ENCODE measurements at places on chromosomes 5 and 9.

DNA sequence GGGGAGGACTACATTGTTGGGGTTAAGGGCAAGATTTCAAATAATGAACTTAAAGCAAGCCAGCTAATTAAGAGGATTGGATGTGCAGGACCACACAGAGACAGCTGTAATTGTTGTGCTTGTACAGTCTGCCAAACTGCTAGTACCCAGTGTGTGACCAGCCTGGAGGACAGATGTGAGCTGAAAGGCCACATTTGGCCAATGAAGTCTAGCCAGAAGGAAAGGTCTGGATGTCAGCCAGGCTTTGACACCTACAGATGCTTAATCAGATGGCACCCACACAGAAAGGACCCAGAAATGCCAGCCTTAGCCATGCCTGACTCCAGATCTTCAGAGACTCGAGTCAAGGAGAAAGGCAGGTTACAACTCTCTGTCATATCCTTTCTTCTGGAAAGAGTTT, 491.1 kb downstream of the KIF4B start:
- no peak for DNase-seq

GRCh38 chr5:122089096-122090013, 11.3 kb upstream of the LOX start:
- no peak for DNase-seq

DNA sequence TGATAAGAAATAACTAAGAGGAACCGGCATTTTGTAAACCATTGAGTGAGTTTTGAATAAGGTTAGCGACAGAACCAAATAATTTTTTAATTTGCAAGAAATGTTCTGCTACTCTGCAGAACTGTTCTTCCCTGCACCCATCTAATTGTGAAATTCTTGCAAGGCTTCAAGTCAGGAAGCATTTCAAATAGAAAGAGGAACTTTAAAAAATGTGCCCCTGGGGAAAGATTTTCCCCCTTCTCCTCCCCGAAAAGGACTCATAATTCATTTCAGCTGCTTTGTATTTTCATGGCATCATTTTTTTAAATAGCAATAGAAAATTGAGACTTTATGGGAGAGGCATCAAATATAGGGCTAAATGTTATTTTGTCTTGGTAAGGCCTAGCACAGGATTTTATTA, 180.9 kb upstream of the ANKRD55 start:
- DNase-seq: no peak

DNA sequence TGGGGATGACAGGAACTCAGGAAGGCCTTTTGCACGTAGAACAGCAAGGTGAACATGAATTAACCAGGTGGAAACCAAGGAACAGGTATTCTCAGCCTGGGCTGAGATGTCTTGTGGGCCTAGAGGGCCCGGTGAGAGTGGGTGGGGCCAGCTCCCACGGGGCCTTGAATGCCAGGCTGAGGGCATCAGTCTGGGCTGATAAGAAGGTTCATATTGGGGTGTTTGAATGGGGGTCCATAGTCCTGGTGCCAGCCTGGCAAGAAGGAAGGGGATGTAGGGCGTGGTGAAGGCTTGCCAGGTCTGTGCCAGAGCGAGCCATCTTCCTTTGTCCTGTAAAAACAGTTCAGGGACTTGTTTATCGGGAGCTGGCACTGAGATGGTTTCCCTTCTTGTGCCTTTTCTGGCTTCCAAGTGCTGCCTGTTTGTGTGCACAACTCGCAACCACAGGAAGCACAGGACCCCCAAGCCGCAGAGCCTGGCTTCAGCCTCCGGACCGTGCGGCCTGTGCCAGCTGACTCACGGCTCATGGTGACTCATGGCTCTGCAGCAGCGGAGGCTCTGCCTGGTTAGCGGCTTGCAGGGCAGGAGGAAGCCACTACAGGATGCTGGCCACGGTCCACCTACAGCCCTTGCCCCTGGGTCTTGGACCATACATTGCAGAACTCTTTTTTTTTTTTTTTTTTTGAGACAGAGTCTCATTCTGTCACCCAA, 2.4 kb downstream of the CARD19 start:
- no peak for DNase-seq
